ENCODE measurements at places on chromosomes 4 and X.
A peak's percentile ranks its signal among the peaks of the same experiment; 100 is the strongest.

- no peak for DNase-seq
Observed at GRCh38 chr4:86497980-86498862, 95.9 kb upstream of the PTPN13 start.

DNA sequence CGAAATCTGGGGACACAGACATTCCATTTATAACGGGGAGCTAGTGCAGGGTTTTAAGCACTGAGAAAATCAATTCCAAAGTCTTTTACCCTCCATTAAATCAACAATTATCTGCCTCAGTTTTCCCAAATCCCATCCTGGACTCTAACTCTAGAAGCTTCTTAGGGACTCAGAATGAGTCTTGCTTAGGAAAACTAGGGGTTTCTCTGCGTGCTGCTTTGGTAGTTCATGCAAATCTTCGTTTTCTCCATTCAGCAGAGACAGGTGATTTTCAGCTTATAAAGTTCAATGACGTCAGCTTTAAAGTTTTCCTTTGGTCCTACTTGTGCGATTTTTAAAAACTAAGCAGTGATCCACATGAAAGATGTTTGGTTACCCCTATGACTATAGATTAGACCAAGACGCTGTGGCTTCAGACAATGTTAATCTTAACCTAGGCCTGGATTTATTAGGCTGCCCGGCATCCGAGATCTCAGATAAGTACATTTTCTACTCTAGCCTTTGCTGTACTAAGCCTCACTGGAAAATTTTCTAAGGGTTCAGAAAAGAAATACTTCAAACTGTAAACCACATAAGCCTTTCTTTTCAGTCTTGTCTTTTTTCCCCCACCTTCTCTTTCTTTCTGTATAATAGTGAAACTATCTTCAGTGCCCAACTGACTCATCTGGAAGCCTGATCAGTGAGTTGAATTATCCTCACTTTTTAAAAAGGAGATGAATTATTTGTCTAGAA lies 121.4 kb upstream of the GATB start:
- DNase-seq, result no peak

DNA sequence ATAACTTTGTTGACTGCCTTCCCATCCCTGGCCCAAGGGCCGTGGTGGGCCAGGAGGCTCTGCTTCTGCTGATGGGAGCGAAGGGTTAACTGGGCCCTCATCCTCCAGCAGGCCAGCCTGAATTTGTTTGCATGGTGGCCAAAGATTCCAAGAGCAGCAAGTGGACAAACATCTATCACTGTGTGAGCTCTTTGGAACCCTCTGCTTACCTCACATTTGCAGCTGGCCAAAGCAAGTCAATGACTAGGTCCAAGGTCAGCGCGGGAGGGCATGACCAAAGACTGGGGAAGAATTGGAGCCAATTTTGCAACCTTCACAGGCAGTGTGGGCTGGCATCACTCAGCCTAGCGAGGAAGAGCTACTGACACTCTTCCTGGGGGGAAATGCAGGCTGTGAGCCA lies 67.8 kb upstream of the ATP6AP2 start:
- no peak for DNase-seq

GRCh38 chr4:32962100-32962499 lies 2241.9 kb downstream of the PCDH7 start:
- no peak for DNase-seq

- peak; percentile 71 for DNase-seq
Observed at GRCh38 chrX:130330706-130331105, 9.0 kb upstream of the SLC25A14 start.

All from Right ventricle myocardium inferior (tissue), 1 donor.